Immature natural killer cell (primary cell): ENCODE measurements at places on chromosomes 6 and 20.

DNA sequence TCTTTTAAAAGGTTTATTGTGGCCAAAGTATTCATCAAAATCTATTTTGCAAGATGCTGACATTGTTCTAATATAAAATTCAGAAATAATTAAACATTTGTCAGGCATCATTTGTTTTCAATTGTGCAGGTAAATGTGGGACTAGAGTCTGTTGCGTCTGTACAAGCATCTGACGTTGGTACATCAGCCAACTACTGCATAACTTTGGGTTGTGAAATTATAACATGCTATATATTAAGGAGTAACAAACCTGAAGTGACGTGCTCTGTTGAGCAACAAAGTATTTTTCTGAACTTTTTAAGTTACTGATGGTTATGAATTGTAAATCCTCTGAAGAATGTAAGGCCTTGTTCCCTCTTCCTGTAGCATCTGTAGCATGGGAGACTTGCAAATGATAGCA, 66.0 kb downstream of the RNF182 start:
- no peak for DNase-seq

DNA sequence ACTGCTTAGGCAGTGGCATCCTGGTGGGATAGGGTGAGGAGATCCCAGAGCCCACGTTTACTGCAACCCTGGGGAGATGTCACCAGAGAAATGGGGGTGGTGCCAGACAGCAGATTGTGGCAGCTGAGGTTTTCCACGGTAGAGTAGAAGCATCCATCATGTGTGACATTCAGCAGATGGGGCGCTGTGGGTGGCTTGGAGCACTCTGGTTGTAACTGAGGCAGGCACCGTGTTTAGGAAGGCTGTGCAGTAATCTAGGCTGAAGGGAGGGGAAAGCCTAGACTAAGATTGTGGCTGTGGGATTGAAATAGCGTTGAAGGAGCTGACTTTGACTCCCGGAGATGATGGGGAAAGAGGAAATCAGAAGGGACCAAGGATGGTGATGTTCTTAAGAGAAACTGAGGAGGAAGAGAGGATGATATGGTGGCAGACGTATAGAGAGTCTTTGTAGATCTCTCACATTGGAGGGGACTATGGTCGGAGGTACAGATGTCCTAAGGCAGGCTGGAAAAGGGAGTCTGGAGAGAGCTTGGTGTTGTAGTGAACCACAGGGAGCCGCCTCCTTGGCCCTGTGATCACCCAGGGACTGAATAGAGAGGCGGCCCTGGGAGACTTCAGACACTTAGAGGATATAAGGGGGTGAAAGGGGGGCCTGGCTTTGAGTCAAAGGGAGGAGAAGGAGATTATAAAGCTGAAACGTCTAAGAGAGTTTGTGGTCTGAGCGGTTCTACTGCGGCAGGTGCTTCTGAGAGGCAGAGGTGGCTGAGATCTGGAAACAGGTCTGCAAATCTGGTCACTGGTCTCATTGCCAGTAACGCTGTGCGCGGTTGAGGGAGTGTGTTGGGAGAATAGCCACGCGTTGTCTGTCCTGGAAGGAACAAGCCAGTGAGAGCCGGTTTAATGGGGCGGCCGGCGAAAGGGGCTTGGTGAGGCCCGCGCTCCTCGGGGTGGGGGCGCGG, 792 bp upstream of the MICA start:
- peak; percentile 27 for DNase-seq

DNA sequence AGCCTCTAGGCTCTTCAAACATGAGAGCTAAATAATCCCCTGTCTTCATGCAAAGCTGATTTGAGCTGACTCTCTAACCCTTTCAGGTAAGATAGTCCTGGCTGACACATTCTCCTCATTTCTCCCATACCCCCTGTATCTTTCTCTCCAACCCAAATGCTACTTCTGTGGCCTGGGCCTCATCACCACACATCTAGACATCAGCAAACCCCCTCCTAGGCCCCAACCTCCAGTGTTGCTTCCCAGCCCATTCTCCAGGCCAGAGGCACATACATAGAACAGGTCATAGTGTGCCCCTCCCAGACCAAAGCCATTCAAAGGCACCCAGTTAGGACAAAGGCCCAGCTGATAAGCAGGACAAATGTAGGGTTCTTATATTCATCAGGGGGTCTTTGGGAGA, 84.9 kb downstream of the ANKRD60 start:
- DNase-seq = no peak

GRCh38 chr6:74166849-74167248, 470.8 kb downstream of the CD109 start:
- no peak for DNase-seq

DNA sequence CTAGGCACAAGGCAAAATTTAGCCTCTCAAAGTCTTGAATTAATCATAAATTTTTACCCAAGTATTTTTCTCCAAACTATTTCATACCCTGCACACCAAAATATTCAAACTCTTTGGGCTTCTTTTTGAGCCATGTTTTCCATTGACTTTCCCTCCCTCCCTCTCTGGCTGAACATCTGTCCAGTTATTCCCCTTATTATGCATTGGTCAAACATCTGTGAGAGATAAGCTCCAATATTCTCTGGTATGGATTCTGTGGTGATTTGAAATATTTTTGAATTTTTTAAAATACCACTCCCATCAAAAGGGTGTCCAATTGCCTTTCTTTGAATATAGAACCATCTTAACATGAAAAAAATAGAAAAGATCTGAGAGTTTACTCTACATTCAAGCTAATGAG, 244.2 kb downstream of the RFPL4B start:
- no peak for DNase-seq

DNA sequence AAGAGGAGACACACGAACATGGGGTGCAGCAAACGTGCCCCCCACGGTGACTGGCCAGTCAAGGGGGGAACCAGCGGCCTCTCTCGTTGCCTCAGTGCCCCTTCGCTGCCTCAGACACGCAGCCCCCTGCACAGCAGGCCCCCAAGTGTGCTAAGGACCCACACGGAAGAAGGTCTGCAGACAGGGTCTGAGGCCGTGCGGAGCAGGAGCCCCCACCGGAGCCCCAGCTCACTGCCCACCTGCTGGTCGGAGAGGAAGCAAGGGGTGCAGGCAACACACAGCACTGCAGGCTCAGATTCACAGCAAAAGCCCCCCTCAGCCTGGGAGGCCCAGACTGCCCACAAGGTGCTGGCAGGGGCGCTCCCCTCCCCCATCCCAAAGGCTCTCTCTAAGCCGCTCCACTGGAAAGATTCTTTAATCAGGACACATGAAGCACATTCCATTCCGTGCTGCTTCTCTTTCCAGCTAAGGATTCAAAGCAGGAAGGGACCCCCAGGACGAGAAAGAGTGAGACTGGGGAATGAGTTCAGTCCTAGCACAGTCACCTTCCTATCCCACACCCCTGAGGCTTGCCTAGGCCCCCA, 105.1 kb downstream of the SLC23A2 start:
- DNase-seq = no peak

- no peak for DNase-seq
Observed at GRCh38 chr6:153790876-153791473, 248.1 kb upstream of the OPRM1 start.
